ENCODE measurements at places on chromosomes 16 and 17.

DNA sequence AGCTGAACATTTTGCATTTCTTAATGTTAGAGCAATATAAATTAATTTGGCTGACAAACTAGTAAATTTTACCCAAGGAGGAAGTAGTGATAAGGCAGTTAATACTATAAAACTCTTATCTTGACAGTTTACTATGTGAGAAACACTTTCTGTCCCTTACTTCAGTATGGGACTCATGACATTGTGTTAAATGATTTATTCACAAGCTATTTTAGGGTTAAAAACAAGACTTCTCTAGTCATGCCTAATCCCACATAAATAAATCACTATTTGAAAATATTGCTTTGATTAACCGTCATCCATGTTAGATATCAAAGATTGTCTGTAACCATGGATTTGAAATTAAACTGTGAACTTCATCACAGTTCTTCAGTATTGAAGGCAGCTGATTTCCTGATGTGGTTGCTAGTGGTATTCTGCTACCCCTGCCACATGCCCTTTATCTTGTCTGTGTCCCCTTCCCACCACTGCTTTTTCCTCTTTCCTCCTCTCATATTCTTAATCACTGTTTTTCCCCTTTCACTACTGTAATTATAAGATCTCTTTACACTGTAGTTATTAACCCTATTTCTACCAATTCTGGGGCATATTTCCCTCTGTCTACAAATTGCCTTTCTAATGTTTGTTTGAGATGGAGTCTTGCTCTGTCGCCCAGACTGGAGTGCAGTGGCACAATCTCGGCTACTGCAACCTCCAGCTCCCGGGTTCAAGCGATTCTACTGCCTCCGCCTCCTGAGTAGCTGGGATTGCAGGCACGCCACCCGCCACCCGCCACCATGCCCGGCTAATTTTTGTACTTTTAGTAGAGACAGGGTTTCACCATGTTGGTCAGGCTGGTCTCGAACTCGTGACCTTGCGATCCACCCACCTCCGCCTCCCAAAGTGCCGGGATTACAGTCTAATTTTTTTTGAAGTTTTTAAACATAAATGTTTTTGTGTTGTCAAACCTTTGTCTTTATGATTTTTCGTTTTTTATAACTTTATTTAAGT, 95.6 kb downstream of the STXBP4 start:
- no peak for DNase-seq

DNA sequence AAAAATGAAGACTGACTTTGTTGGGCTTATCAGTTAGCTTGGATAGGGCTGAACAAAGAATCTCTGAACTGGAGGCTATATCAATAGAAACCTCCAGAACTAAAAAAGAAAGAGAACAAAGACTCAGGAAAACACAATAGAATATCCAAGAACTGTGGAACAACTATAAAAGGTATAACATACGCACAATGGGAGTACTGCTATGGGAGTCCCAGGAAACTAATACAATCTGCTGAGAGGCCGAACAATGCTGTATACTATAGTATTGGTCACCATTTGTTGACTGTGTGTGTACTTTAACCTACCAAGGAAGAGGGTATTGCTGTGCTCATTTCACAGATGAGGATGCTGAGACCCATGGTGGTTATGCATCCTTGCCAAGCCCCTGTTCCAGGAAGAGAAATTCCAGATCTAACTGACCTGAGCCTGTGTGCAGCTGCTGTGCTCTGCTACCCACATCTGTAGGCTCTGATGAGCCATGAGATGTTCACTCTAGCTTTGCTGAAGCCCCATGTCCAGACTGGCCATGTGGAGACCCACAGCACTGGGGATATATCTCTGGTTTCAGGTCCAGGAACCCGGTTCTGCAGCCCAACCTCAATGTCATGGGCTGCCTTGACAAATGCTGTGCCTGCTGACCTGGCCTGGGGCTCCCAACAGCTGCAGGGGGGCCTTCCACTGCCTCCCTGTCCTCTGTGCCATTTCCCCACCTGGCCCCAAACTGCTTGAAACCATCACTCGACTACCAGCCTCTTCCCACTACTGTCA, 254.3 kb upstream of the TNRC6C start:
- DNase-seq: no peak

GRCh38 chr16:86968866-86969265, 348.3 kb downstream of the C16orf95 start:
- DNase-seq: no peak

- DNase-seq: no peak
Measured at GRCh38 chr16:87203060-87203656, 114.0 kb downstream of the C16orf95 start.

DNA sequence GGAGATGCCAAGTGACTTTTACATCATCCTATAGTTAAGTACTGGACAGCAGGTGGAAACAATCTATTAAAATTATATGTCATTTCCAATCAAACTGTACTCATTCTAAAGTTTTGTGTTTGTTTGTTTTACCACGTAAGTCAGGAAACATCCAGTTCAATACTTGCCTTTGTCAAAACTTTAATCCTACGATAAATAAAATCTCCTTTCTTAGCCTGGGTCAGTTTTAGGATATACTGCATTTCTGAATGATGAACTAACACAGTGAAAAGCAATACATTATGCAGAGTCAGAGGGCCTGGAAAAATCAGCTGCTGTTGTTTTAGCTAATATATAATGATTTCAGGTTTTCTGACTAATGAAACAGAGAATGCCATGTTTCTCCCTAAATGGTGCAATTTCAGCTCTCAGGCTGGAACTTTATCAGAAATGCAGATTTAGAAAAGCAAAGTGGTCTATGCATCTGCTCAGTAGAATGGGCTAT, 756.4 kb downstream of the CDH11 start:
- DNase-seq: no peak

- DNase-seq: no peak
Measured at GRCh38 chr17:51674579-51675255, 414.4 kb downstream of the UTP18 start.

DNA sequence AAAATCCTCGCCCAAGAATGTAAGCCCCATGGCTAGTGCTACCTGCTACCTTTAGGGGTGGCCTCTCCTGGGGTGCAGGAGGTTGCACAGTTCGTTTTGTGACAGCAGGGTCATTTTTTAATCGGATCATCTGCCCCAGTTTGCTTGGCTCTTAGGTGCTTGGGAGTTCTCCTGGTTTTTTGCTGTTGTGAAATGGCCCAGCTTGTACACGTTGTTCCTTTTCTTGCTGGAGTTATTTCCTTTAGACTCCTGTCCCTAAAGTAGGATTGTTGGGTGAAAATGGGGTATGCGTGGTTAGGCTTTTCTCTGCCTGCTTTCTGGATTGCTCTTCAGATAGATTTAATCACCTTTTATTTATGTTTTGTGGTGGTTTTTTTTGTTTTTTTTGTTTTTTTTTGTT, 25.8 kb downstream of the ABCC1 start:
- DNase-seq: no peak

DNA sequence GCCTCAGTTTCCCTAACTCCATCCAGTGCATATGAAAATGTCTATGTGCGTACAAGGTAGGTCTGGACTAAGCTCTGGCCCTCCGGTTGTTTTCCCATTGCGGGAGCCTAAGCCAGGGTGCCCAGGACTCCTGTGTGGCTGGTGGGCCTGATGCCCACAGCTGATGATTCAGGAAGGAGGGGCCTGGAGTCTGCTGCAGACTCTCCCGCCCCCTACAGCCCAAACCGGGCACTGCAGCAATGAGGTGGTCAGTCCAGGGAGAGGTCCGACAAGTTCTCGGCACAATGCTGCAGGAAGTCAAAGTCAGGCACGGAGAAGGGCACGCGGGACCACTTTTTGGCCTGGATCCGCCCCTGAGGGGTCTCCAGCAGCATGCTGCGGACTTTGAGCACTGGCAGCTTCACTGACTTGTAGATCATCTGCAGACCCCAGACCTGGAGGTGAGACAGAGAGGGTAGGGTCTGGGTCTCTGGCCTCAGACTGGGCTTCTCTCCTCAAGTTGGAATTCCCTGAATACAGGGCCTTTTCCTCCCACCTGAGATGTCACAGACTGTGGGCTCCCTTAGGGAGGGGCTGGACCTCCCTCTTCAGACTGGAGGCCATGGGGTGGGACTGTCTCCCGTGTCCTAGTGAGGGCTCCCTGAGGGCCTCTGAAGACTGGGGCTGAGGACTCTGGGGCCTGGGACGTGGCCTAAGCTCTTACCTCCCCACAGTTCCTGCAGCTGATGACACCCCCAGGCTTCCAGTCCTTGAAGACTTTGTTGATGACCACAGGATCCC, 3.4 kb upstream of the ZNF385C start:
- DNase-seq: peak; percentile 27

DNA sequence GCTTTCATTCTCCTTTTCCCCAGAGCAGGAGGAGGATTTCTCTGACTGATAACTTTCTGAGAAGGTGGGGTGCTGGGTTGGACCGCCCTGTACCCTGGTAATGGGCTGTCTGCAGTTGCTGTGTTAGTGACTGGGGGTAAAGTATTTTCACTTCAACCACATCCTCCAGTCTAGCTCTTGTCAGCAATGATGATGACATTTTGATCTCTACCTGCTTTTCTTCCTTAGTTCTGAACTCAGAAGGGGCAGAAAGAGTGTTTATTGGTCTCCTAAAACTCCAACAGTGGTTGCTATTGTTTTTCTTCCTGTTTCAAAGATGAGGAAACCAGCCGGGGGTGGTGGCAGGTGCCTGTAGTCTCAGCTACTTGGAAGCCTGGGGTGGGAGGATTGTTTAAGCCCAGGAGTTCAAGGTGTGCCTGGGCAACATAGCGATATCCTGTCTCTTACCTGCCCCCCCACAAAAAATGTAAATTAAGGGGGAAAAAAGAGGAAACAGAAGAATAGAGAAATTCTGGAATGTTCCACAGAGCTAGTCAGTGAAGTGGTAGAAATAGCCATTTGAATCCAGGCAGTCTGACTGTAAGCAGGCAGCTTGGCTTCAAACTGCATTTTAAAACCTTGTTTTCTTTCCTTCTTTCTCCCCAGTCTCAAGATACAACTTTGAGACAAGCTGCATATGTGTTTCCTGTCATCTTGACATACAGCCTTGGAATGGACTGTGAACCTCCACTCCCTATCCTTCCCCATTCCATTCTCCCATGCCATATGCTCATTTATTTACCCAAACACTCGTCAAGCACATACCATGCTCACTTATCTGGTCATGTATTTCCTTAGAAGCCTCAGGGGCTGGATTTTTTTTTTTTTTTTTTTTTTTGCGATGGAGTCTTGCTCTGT, 3.3 kb upstream of the N4BP1 start:
- DNase-seq: peak; percentile 92

GRCh38 chr17:77096570-77097214, 44.1 kb upstream of the SEC14L1 start:
- no peak for DNase-seq

DNA sequence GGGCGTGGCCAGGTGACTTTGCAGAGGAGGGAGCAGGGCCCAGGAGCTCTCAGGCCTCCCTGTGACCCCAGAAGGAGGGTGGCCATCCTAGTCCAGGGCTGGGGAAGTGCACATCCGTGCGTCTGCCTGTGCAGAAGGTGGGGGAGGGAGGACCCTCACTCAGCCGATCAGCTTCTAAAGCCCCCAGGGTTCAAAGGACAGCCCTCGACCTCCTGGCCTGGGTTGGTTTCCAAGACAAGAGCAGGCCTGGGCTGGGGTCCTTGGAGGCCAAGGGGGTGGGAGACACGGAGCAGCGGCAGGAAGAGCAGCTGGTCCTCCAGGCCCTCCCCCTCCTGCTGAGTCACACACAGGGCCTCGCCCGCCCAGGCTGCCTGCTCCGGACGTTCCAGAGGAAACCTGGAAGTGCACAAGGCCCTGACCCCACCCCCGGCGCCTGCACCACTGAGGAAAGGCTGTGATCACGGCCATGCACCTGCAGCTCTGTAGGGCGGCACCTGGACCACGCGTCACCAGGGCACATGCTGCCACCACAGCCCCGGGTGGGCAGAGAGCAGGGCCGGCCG, 67.1 kb upstream of the ZNF469 start:
- no peak for DNase-seq

DNA sequence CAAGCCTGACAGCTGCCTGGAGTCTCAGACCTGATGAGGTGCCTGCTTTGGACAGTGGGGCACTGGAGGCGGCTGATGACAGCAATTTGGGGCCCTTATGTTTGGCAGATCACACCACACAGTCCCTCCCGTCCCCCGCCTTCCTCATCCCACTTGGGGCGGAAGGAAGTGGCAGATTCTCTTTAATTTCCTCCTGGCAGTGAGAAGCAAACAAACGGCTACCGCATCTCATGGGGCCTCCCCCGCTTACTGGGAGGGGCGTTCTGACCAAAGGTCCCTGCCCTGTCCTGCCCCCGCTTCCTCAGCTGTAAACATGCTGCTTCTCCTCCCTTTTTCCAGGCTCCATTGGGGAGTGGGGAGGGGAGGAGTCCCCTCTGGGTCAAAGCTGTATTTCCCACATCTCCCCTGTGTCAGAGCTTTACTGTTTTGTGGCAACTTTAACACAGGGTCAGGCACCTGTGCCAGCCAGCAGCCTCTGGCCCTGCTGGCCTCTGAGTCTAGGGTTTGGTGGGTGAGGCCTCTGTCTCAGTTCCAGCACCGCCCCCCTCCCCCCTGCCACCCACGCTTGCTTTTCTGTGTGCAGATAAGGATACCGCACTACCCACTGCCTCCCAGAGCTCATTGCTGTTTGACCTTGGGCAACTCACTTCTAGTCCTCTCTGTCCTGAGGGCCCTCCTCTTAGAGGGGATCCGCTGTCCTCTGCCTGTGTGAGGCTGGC, 5.4 kb upstream of the NFATC3 start:
- peak; percentile 34 for DNase-seq

GRCh38 chr16:84088695-84089395, 27.9 kb downstream of the MBTPS1 start:
- peak; percentile 49 for DNase-seq

DNA sequence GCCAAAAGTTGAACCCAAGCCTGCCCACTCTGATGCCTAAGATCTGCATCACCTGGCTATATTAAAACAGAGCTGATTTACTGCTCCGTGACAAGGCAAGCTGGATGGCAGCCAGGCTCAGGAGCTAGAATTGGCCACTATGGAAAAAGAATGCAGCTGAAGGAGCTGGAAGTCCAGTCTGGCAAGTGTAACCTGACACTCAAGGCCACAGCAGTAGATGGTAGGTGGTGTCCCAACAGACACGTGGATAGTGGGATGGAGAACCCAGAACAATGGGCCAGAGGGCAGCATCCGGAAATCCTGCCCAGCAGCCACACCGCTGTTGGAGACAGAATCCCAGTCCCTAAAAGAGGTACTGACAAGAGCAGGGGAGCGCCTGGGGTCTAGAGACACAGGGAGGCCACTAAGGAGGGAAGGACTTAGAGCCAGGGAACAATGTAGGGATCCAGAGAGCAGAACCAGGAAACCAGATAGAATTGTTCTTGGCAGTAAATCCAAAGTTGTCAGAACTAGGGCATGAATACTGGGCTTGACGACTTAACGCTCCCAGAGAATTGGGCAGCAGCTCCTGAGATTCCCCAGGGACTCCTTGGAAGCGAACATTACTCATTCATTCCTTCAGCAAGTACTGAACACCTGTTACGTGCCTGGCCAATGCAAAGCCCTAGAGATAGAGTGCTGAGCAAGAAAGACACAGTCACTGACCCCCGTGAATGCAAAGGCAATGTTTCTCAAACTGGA, 85.7 kb downstream of the CDYL2 start:
- DNase-seq: no peak

DNA sequence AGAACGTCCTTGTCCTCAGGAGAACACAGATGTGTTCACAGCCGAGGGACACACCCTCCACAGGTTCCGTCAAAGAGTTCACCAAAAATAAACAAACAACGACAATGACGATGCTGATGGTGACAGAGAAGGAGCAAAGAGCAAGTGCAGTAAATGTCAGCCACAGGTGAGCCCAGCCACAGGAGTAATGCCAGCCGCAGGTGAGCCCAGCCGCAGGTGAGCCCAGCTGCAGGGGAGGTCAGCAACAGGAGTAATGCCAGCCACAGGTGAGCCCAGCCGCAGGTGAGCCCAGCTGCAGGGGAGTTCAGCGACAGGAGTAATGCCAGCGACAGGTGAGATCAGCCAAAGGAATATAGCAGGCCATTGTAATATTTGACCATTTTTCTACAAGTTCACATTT, 315.2 kb downstream of the FOXL1 start:
- DNase-seq: no peak
